Left lung (tissue), 14 donors: ENCODE measurements at places on chromosomes 13 and 19. TPM values are rescaled to one million over a fixed set of nuclear protein-coding genes. Genes with fewer than 3 reads are reported as not detected.

The PNMA8A gene
- polyA plus RNA-seq: 12.7 TPM

The ATP1A3 gene
- polyA plus RNA-seq: 0.20 TPM

DNA sequence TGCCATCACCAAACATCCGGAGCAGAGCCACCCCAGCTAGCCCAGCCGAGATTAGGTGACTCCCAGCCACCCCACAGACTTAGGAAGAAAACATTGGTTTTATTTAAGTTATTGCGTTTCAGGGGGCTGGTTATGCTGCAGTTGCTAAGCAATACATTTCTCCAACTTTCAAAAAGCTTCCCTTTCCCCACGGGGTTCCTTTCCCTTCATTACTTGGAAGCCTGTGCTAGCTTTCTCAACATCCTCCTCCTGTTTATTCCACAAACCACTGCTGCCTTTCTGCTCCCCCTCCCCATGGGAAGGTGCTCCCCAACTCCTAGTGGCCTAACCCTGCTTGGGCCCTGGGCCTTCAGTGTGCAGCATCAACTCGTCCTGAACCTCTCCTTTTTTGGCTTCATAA, 52.6 kb downstream of the CDADC1 start:
- DNase-seq: no peak

GRCh38 chr19:1673645-1674292, 21.4 kb upstream of the TCF3 start:
- DNase-seq: no peak

DNA sequence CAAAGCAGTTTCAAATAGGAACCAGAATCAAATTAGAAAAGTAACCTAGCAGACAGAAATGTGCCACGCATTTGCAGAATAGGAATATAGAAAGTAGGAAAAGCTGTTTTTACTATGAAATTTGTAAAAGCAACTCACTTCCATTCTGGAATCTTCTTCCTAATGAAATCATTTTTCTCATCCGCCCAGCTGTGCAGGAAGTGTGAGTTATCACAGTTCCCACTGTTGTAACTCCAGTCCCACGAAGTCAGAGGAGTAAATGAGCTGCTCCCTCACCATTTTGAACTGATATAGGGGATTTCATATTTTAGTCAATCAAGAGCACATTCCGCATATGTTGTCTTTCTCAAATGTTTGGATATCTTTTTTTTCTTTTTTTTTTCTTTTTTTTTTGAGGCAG, 230.8 kb downstream of the TBC1D4 start:
- no peak for DNase-seq

- DNase-seq: no peak
These were observed 15.1 kb downstream of the PRAM1 start for GRCh38 chr19:8487137-8487851.
